Activated CD4-positive, alpha-beta T cell treated with anti-CD3 and anti-CD28 coated beads for 24 hours (primary cell): ENCODE measurements at places on chromosomes 2 and 18.

DNA sequence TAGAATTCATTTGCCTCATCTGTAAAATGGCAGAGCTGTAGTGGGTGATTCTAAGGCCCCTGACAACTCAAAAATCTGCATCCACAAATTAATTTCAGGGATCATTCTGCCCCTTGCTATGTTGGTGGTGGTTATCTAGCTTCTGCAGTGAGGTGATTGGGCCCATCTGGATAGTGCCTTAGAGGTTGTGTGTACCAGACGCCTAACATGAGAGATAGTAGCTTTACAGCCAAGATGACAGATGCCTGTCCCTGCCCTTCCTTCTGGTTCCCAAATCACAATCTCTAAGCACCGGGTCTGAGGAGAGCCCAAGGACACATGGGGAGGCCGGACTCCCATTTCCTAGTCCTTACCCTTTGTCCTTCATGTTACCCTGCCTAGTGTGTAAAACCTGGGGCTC is 51.1 kb upstream of the TNP1 start:
- DNase-seq = no peak

- DNase-seq = no peak
Measured at GRCh38 chr18:48680339-48681250, 141.8 kb downstream of the CTIF start.

- DNase-seq = no peak
Measured at GRCh38 chr2:110113961-110114591, 1.5 kb downstream of the MALL start.

- no peak for DNase-seq
Measured at GRCh38 chr2:224986477-224986876, 55.8 kb downstream of the DOCK10 start.

GRCh38 chr18:37483221-37483971 is 82.2 kb downstream of the CELF4 start:
- DNase-seq = no peak

DNA sequence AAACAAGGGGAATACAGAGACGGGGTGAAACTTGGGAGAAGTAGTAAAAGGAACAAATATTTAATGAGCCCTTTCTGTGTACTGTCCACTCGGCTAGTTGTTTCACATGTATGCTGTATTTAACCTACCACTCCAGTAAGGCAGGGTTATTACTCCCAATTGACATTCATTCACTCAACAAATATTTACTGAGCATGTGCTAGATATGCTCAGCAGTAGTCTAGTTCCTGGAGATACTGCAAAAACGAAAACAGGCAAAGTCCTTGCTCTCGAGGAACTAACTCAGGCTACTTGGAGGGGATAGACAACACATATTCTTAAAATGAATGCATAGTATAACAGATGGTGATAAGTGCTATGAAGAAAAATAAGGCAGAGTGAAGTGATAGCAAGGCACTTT is 207.3 kb downstream of the SS18 start:
- DNase-seq = no peak

DNA sequence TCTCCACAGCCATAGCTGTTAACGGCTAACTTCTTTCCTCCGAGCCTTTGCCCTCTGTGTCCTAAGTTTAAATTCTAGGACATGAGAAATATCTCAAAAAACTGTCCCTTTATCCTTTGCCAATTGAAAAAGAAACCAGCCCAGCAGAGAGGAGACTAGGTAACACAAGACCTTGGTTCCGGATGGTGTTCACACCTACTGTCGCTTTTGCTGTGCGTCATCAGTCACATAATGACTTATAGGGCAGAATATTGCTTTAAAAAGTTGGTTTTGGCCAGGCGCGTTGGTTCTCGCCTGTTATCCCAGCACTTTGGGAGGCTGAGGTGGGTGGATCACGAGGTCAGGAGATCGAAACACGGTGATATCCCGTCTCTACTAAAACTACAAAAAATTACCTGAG is 66.2 kb downstream of the SP3 start:
- no peak for DNase-seq
